ENCODE measurements at places on chromosomes 16 and 17.

DNA sequence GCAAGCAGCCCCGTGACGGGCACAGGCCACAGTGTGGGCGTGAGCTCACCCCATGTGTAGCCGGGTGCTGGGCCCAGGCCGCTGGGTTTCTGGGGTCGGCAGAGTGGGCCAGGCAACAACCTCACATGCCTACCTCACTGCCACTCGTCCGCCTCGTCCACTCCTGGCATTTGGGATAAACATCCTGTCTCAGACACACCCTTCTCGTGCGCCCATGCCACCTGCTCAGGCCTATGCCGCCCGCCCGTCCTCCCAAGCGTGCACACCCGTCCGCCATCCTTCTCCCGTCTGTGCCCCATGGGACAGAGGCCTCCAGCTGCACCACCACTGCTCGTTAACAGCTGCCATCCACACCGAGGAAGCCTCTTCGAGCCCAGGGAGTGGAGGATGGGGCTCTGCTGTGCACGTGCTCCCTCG is 64.3 kb downstream of the KLHDC4 start:
- no peak for DNase-seq

DNA sequence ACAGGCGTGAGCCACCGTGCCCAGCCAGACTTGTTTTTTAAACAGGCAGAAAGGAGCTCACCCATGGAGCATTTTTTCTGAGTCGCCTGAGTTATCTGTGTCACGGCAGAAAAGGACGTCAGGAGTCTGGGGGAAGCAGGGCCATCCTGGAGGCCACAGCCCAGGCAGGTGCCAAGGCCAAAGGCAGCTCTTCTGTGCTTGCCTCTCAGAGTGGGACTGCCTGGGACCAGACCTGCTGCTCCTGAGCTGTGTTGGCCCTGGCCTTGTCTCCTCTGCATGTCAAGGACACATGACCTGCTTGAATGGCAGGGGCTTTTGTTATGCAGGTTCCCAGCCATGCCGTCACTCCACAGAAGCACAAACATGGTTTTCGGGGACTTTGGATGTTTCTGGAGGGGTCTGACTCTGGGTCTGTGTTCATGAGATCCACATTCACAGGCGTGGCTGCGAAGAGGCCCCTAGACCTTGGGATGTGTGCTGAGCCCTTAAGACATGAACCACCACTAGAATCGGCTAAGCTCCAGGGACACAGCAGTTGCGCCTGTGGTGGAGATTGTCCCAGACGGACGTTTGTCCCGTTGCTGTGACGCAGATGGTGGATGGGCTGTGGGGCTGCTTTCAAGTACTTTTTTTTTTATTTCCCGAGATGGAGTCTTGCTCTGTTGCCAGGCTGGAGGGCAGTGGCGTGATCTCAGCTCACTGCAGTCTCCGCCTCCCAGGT is 33.8 kb downstream of the FOXK2 start:
- DNase-seq: no peak

DNA sequence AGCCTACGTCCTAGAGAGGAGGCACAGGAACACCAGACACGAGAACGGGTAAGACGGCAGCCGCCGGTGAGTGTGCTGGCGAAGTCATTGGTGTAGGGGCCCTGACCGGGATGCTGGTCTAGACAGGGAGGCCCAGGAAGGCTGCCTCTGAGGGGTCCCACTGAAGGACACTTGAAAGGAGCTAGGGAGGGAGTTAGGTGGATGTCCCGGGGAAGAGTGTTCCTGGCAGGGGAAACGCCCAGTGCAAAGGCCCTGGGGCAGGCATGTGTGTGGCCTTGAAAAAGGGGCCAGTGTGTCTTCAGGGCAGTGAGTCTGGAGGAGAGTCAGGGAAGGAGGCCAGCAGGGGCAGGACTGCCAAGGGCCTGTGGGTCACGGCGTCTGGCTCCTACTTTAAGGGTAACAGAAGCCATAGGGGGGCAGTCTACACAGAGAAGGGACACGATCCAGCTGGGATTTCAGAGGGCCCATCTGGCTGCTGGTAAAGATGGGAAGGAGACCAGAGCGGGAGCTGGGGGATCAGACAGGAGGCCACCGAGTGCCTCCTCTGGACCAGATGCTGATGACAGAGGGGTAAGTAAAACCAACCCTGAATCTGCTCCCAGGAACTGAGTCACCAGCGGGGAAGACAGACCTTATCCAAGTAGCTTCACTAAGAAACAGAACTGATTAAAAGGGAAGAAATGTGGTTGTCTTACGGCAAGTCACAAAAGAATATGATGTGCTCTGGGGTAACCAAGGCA is 115.9 kb downstream of the LITAF start:
- no peak for DNase-seq

- DNase-seq: no peak
Observed at GRCh38 chr16:50652836-50653425, 28.2 kb downstream of the SNX20 start.

DNA sequence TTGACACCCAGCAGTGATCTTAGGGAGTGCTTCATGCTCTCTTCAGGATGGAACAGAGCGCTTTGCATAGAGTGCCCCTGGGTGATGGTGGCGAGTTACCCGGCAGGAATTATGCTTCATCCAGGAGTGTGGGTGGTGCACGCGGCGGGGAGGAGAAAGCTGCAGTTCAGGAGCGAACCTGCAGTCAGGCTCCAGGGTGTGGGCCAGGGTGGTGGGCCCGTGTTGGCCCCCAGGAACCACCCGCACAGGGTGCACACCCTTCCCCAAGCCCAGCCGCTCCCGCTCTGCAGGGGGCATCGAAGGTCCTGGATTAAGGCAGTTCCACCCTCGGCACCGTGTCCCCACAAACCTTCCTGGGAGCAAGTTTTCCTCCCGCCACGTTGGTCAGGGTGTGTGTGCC is 3.9 kb downstream of the RAB40C start:
- DNase-seq: no peak

DNA sequence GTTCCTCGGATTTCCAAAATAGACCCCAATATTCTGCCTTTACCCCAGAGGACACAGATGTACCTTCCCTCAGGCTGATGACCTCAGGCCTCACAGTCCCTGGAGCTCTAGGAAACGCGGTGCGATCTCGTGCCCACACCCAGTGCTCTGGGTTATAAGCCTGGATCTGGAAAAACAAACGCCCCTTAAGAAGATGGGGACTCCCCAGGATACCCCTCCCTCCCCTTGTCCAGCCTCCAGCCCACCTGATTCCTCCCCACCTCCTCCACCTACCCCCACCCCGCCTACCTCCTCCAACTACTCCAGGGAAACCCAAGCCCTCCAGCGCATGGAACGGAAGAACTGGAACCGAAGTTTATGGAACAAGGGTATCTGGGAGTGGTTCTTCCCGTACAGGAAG is 19.1 kb downstream of the PRR11 start:
- no peak for DNase-seq

DNA sequence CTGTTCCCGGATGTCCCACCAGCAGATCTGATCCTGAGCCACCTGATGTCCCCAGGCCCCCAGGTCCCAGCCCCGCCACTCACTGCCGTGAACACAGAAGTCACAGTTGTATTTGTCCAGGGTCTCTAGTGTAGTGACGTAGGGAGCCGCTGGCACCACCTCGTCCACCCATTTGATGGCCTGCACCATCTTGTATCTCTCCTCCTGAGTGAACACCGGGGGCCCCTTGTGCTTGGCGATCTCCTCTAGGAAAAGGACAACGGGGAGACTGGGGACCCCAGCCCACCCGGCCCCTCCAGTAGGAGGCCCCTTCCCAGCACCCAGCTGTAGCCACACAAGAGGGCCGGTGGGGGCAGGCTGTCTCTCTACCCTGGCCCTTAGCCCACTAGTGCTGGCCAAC is 2.4 kb downstream of the PCYT2 start:
- no peak for DNase-seq

GRCh38 chr16:56931892-56932720 is at the start of gene HERPUD1:
Gene HERPUD1, plus strand, starts transcription at chr16:56932142. Its CDS starts 103 bp downstream, at chr16:56932245.
- DNase-seq: peak; percentile 100

DNA sequence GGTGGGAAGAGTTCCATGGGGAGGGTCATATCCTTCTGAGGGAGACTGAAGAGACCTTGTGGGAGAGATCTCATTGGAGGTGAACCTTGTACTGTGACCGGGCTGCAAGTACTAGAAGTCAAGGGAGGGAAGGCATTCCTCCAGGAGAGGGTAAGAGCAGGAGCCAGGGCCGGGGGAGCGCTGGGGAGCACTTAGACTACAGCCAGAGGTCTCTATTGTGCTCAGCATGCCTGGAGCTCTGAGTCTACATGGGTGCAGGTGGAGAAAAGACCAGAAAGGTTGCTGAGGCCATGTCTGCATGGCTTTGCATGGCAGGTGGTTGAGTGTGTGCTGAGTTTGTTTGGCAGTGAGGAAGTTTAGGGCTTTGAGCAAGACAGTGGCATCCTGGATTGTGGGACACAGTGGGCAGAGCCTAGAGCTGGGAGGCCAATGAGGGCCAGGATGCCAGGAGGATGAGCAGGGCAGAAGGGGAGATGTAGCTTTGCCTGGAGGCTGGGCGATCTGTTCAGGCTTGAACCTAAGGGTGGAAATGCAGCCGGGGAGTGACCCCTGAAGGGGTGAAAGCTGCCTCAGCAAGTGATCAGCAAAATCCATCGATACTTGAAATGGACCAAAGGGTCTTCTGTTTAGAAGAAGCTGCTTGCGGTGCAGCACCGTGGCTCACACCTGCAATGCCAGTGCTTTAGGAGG is 317.4 kb upstream of the TNRC6C start:
- no peak for DNase-seq

DNA sequence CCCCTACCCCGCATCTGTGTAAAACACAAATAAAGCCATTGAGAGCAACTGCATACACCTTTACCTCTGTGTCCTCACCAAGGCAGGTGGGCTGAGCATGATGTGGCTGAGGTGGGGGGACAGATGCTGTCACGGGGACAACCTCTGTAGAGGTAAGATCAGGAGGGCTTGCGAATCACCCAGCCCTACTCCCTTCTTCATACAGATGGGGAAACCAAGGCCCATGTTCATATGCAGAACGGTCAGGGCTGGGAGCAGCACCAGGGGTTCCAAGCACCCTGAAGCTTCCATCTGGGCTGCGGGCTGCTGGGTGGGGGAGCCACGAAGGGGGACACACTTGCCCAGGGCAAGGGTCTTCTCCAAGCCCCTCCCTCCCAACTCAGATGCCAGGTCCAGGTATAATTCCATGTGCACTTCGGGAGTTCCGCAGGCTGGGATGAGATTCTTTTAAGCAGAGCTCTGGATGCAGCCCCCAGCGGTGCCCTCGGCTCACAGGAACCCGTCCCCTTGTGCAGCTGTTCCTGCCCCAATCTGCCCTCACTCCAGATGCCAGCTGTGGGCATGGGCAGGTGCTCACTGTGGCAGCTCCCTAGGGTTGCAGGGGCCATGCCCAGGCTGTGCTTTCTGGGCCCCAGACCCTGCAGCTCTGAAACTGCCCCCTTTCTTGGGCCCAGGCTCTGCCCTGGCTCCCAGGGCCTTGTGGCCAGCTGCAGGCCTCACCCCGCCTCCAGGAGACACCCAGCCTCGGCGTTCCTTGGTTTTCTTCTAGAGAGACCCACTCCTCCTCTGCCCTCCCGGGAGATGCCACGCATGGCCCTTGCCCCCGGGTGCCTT is 9.6 kb downstream of the CTRB1 start:
- DNase-seq: no peak

- DNase-seq: no peak
Observed at GRCh38 chr16:81673432-81673831, 105.7 kb upstream of the PLCG2 start.

- DNase-seq: peak; percentile 81
Observed at GRCh38 chr17:79777894-79778503, at the start of gene CBX2. Gene CBX2, plus strand, starts transcription at chr17:79778148. Its CDS starts 88 bp downstream, at chr17:79778236.

GRCh38 chr17:12898110-12898509 is 108.8 kb downstream of the ARHGAP44 start:
- DNase-seq: no peak

DNA sequence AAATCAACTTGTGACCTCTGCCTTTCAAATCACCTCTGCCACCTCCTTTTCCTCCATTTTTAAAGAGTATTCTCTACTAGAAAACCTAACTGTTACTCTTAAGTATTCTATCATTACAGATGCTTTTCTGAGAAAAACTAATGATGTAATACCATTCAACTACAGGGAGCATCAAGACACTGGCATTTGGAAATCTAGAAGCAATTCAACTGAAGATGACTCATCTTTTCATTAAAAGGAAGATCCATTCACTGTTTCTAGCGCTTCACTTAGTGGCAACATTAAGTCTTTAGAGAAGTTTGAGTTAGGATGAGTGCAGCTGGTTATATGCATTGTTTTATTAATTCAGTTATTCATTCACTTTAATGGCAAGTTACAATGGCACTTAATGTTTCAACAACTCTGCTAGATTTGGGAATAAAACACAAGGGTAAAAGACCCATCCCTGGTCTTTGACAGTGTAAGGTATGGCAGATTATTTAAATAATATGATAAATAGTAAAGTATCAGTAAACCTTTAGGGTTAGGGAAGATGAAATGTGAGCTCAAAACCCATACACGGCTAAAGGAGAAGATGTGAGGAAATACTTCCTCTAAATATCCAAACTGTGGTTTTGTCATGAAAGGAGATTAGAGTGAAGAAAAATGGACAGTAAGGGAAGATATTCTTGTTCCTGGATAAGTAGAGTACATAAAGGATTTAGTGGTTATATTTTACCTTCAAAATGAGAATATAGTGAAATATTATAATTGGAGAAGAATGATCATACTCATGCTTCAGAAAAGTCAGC is 61.7 kb downstream of the KCNJ2 start:
- DNase-seq: no peak

GRCh38 chr17:57760046-57760445 is 14.9 kb upstream of the CCDC182 start:
- DNase-seq: no peak

GRCh38 chr17:59561042-59561441 is 4.4 kb upstream of the DHX40 start:
- peak; percentile 39 for DNase-seq

DNA sequence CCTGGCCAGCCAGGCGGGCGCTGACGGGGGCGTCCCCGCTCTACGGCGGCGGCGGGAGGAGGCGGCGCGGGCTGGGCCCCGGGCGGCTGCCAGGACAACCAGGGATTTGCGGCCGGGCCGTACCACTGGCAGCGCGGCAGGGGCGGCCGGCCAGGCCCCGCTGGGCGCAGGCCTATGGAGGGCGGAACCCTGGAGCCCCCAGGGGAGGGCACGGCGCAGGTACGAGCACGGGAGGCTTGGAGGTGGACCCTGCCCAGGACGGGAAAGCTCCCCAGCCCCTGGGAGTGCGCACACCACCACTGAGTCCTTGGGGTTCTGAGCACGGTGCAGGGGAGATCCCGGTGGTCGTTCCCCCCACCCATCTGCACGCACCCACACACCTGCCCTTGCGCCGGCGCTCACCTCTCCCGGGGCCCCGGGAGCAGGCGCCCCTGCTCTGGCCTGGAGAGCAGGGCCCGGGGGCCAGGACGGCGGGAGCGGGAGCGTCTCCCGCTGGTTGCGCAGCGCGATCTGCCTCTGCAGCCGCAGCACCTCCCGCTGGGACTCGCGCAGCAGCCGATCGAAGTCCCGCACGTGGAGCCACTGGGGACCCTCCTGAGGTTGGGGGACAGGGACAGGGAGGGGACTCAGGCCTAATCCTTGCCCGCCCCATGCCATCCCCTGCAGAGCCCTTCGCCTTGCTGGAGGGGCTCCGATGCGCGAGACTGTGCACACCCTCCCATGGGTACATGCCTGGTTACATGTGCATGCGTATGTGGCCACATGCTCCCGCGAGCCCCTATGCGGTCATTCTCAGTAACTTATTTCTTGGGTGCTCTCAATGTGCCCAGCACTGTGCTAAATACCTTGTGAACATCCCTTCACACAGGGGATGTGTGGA is 3.9 kb downstream of the TSPOAP1 start:
- no peak for DNase-seq
